ENCODE measurements at places on chromosomes 2 and 18.
A peak's percentile ranks its signal among the peaks of the same experiment; 100 is the strongest.

- no peak for DNase-seq
These were observed 186.9 kb downstream of the TWIST2 start for GRCh38 chr2:239034561-239035341.

- no peak for DNase-seq
These were observed 2.2 kb downstream of the DSG2 start for GRCh38 chr18:31500051-31500688.

DNA sequence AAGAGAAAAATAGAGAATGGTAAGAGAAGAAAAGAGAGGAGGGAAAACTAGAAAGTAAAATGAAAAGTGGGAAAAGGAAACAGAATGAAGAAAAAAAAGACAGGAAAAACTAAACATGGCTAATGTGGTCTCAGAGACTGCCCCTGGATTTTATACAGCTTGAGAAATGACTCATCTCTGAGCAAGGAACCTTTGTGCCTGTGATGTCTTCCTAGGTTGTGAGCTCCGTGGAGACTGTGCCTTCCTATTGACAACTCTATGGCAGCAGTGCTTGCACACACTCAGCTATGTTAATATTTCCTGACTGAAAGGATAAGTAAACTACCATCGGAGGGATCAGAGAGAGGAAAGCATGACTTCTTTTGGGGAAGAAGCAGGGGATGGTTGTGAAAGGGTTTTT, 203.8 kb downstream of the RDH14 start:
- DNase-seq, result peak; percentile 36

GRCh38 chr18:59509481-59510442, 150.7 kb upstream of the LMAN1 start:
- no peak for DNase-seq

- DNase-seq, result no peak
These were observed 16.6 kb upstream of the GPBAR1 start for GRCh38 chr2:218244204-218244603.

DNA sequence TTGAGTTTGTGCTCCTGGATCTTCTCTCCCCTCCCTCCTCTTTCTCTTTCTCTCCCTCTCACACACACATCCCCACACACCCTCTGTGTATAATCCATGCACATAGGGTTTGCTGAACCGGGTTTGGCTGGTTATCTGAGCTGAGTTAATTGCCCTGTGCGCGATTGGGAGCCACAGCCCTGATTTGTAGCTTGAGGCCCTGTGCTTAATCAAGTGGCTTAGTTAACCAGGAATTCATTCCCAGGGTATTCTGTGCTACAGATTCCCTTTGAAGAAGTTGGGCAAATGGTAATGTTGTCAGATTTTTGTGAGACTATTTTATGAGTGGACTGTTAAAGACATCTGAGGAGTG, 6.2 kb downstream of the PARD3B start:
- DNase-seq, result no peak

DNA sequence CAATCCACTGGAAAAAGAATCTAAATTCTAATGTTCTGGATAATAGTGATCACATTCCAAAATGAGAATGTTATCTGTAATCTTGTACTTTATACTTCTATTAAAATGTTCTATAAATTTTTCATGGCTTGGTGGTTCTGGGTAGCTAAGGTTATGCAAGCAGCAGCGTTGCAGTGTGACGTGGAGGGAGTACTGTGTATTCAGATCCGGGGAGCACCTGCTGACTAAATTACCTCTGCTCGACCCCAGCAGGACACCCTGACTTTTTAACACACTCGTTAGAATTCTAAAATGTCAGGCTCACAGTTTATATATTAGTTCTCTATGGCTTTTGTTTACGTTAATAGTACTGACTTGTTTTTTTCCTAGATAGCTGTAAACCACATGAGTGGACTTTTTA, 13.0 kb downstream of the ATIC start:
- no peak for DNase-seq

DNA sequence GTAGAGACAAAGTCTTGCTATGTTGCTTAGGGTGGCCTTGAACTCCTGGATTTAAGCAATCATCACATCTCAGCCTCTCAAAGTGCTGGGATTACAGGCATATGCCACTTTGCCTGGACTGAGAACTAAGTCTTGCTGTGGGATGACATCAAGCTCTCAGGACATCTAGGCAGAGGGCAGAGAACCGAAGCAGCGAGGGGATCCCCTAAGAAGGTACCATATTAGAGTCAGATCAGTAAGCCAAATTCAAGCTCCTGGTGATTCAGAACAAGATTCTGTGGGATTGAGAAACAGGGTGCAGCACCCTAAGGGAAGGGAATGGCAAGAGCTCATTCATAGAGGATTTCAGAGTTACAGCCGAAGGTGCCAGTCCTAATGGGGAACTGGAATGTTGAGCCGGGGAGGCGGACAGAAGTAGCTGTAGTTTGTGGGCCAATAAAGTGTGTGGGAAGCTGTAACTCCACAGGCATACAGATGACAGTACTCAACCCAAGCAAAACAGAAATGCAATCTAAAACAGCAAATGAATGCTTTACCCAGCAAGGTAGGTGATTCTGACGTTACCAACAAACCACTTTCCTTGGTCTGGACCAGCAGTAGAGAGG, 30.9 kb downstream of the EPHA4 start:
- DNase-seq, result no peak

DNA sequence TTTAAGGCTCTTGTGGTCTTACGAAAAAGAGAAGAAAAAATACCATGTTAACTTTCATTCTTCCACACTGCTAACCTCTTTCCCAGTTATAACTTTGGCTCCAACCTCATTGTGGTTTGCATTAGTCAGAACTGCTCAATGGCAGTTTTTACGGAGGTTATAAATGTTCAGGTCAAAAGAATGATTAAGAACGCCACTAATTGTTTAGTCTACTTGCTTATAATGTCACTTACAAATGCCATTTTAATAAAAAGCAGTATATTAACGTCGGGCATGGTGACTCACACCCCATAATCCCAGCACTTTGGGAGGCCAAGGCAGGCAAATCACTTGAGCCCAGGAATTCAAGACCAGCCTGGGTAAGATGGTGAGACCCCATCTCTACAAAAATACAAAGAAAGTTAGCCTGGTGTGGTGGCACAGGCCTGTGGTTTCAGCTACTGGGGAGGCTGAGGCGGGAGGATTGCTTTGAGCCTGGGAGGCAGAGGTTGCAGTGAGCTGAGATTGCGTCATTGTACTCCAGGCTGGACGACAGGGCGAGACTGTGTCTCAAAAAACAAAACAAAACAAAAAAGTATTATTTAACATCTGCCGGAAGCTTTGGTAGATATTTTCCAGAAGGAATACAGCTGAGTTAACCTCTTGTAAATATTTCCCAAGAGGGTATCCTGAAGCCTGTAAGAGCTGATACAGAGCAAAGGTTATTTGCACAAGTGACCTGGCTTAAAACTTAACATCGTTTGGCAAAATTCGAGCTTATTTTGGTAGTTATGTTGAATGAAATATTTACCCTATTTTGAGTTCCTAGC, 5.1 kb downstream of the AGPS start:
- peak; percentile 93 for DNase-seq

- no peak for DNase-seq
These were observed 57.0 kb upstream of the TXNDC2 start for GRCh38 chr18:9828506-9829396.

DNA sequence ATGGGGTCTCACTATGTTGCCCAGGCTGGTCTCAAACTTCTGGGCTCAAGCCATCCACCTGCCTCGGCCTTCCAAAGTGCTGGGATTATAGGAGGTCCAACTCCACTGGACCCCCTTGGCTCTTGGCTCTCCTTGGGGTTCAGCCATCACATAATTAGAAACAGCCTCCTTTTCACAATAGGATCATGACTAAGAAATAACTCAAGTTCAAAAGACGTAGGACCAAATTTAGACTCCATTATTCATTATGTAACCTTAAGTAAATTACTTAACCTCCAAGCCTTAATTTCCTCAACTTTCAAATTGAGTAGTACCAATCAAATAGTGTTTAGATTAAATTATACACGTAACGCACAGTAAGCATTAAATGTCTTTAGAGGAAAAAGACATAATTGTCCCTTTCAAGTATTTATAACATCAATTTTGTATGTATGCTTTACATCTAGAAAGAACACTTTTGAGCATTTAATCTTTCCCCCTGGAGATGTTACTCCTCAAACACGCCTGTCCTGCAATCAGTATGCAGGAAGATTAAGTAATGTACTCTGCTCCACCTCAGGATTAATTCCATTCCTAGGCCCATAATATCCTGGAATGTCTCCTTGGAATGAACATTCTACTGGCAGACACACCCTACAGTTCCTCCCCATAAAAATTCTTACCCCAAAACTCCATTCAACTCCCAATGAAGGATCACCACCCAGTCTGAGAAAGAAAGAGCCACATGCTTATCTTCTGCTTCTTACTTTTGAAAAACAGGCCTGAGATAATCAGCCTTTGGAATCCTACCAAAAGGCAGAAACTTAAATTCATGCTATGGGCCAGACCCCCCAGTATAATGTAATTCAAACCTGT, 49.1 kb downstream of the COBLL1 start:
- DNase-seq, result peak; percentile 76

DNA sequence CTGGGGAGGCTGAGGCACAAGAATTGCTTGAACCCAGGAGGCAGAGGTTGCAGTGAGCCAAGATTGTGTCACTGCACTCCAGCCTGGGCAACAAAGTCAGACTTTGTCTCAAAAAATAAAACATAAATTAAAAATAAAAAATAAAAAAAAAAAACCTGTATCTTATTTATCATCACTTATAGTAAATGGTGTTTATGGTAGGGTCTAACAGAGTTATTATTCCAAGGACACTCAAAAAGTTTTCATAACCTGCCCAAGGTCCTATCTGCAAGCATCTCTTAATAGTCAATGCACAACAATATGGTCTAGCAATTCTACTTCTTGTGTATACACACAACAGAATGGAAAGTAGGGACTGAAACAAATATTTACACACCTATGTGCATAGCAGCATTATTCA, 47.3 kb upstream of the MYCN start:
- no peak for DNase-seq

- no peak for DNase-seq
These were observed 88.4 kb downstream of the CTIF start for GRCh38 chr18:48627216-48627615.

DNA sequence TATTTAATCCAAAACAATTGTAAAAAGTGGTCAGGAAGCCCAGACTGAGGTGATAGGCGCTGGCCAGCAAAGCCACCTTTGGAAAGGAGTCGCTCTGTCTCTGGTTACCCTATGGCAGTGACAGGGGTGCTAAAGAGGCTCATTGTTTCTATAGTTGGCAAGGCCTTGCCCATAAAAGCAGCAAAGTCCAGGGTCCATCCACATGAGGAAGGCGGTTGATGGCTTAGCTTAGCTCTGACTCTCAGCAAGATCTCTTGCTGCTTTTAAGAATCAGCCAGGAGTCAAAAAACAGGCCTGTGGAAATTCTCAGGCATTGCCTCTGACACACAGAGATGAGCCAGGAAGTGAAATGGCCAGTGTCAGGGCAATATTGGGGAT, 57.8 kb upstream of the CYP26B1 start:
- DNase-seq, result no peak

GRCh38 chr18:755506-755905, 43.1 kb upstream of the ENOSF1 start:
- DNase-seq, result no peak

- peak; percentile 66 for DNase-seq
These were observed 99.1 kb upstream of the NEUROD1 start for GRCh38 chr2:181779288-181780021.

GRCh38 chr18:25425024-25425423, 73.1 kb upstream of the ZNF521 start:
- DNase-seq, result peak; percentile 24

- no peak for DNase-seq
These were observed 34.2 kb upstream of the GPC1 start for GRCh38 chr2:240401308-240401707.

DNA sequence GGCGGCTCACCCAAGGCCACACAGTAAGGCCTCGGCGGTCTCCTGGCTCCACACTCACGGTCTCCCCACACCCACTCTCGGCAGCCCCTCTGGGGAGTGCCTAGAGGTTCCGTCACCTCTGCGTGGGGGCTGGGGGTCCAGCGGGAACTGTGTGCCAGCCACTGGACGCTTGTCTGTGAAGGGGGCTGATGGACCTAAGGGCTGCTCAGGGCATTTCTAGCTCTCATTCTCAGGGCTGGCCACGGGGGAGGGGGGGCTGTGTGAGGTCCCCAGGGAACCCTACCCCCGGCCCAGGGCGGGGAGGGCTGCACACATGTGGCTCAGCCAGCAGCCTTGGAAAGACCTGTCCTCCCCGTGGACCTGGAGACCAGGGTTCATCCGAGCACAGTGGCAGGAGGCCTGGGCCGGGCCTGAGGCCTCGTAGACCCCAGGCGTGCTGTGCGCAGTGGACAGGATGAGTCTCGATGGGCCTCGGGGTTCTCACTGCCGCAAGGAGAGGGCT, 27.1 kb upstream of the ODC1 start:
- no peak for DNase-seq

GRCh38 chr2:119433636-119434327, 2.1 kb downstream of the TMEM37 start:
- DNase-seq, result no peak

DNA sequence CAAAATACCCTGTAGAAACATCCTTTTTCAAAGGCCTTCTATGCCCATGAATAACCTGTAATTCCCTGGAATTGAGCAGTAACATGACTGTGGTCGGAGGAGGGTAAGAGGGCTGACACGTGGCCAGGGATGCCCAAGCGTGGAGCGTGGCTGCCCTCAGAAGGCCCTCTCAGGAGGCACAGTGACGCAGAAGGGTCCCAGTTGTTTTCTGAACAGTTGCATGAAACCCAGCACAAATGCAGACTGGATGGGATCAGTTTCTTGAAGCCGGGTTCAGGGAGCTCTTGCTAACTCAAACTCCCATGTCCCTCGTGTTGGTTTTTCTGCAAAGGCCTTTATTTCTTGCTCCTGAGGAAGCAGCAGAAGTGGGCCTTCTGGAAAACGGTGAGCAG, 237.0 kb downstream of the ALPK2 start:
- DNase-seq, result peak; percentile 37

- DNase-seq, result peak; percentile 49
These were observed 13.4 kb upstream of the MAP3K2 start for GRCh38 chr2:127400897-127401756.

GRCh38 chr18:46169464-46169941, 65.3 kb downstream of the HAUS1 start:
- peak; percentile 81 for DNase-seq

GRCh38 chr2:201349601-201350000, 7.5 kb downstream of the FLACC1 start:
- DNase-seq, result no peak

GRCh38 chr2:19363474-19363778, 5.0 kb upstream of the OSR1 start:
- no peak for DNase-seq

- DNase-seq, result no peak
These were observed 16.6 kb downstream of the ZNF142 start for GRCh38 chr2:218642786-218643185.

DNA sequence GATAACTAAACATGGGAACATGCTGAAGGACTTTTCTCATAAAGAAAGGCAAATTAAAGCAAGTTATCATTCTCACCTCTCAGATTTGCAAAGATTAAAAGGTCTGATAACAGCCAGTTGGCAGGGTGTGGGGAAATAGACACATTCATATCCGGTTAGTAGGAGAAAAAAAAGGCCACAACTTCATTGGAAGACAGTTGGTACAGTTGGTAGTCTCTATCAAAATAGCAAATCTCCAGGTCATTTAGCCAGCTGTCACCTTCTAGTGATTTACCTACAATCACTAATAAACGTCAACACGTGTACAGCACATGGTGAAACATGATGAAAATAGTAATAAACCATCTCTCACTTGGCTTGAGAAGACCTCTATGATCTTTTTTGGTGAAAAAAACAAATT, 16.6 kb downstream of the INPP5D start:
- DNase-seq, result no peak
